ENCODE measurements at places on chromosomes 11 and 22.
A peak's percentile ranks its signal among the peaks of the same experiment; 100 is the strongest.

DNA sequence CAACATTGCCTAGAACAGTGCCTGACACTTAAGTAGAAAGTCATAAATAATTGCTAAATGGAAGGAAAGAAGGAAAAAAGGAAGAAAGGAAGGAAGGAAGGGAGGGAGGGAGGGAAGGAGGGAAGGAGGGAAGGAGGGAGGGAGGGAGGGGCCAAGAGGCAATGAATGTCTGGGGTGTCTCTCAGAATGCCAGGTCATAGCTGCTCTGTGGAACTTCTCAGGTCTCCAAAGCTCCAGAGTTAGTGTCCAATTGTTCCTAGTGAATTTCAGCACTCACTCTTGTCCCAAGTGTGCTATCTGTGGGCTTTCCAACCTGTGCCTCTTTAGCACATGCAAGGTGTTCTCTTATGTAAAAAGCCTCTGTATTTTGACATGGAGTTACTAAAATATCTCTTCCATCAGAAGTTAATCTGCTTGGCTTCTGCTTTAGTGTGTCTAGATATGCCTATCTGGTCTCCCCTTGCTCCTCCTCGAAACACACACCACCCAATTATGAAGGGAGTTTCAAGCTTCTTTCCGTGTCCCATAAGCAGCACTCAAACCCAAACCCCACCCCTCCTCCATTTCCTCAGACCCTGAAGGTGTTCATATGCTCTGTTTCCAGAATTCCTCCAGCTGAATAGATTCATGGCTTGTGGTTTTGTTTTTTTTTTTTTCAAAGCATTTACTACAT, 56.5 kb downstream of the FAM76B start:
- no peak for DNase-seq

GRCh38 chr22:26953012-26953883, 295.9 kb downstream of the MIAT start:
- DNase-seq = peak; percentile 60

DNA sequence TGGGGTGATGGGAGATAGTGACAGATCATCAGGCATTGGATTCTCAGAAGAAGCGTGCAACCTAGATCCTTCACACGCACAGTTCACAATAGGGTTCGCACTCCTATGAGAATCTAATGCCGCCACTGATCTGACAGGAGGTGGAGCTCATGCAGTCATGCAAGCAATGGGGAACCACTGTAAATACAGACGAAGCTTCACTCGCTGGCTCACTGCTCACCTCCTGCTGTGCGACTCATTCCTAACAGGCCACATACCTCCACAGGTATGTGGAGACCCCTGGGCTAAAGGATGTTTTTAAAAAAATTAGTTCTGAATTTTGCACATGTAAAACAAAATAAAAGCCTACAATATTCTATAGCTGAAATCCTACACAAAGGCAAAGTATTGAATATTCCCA, 20.5 kb upstream of the TEAD1 start:
- no peak for DNase-seq

- DNase-seq = no peak
Measured at GRCh38 chr11:114307524-114308203, 11.5 kb downstream of the NNMT start.

DNA sequence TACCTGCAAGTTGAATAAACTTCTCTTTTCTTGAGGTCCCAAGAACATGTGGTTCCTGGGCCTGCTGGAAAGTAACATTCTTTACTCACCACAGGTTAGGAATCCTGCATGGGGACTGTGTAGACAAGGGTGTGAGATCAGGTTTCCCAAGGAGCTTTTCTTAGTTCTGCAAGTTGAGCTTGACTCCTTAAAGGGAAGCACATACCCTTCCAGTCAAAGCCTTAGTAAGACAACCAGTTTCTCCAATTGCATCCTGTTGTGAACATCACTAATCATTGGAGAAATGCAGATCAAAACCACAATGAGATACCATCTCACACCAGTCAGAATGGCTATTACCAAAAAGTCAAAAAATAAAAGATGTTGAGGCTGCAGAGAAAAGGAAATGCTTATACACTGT, 48.3 kb upstream of the PAK1 start:
- DNase-seq = no peak

DNA sequence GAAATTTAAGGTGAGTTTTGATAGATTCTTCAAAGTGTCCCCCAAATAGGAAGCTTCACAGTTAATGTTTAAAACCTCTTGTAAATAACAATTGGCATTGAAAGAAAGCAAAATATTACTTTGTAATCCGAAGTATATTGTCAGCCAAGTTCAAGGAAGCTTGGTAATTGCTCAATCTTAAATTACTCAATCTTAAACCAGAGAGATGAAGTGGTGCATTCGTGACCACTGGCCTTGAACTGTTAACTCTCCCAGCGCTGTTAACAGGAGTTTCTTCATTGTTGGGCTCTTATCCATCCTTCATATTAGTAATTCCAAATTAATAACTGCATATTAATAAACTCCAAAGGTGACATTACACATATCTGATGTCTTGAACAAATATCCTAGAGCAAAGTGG, 20.6 kb upstream of the FDX1 start:
- no peak for DNase-seq
